Thoracic aorta (tissue), 2 donors: ENCODE measurements at places on chromosomes 11 and 22.

GRCh38 chr11:86142170-86142569, 73.3 kb upstream of the PICALM start:
- no peak for DNase-seq

DNA sequence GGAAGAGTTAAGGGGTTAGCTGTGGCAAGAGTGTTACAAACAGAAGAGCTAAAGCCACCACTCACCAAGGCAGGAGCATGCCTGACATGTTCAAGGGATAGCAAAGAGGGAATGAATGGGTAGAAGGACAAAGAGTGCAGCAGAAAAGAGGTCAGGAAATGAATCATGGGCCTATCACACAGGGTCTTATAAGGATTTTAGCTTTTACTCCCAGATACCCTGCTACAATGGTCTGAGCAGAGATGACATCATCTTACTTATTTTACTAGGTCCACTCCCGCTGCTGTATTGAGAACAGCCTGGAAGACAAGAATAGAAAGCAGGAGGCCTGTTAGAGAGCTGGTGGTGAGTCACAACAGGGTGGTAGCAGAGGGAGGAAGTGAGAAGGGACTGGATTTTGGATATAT, 9.8 kb downstream of the TRAF6 start:
- peak; percentile 21 for DNase-seq

DNA sequence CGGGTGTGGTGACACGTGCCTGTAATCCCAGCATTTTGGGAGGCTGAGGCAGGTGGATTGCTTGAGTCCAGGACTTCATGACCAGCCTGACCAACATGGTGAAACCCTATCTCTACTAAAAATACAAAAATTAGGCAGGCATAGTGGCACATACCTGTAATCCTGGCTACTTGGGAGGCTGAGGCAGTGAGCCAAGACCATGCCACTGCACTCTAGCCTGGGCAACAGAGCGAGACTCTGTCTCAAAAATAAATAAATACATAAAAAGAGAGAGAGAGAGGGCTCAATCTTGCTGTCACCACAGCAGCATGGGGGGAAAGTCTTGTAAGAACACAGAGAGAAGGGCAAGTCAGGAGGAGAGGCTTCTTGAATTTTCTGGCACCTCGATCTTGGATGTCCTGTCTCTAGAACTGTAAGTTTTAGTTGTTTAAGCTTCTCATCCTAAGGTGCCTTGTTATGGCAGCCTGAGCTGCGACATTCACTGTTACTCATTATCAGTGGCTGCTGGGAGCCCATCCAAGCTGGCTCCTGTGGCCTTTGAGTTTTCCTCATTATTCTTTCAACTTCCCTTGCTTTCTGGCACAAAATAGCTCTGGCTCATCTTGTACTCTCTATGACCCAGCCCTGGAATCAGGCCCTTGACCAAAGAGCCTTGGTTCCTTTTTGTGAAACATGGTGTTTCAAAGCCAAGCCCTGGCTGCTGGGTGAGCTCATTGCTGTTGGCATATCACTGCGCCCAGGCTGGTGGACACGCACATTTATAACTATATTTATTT, 8.0 kb upstream of the PSMC3 start:
- peak; percentile 21 for DNase-seq

DNA sequence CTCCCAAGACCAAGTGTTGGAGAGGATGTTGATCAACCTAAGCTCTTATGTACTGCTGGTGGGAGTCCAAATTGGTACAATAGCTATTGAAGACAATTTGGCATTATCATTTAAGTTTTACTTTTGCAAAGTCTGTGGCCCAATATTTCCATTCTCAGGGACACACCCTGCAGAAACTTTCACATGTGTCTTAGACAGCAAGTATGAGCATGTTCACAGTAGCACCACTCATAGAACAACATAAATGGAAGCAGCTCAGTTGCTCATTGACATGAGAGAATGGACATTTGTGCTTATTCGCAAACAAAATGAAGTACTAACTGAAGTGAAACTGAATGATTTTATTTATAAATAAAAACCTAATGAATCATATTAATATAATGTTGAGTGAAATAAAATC, 135.5 kb downstream of the NOX4 start:
- no peak for DNase-seq

- DNase-seq = no peak
Measured at GRCh38 chr11:27420722-27421572, 51.6 kb downstream of the LGR4 start.

DNA sequence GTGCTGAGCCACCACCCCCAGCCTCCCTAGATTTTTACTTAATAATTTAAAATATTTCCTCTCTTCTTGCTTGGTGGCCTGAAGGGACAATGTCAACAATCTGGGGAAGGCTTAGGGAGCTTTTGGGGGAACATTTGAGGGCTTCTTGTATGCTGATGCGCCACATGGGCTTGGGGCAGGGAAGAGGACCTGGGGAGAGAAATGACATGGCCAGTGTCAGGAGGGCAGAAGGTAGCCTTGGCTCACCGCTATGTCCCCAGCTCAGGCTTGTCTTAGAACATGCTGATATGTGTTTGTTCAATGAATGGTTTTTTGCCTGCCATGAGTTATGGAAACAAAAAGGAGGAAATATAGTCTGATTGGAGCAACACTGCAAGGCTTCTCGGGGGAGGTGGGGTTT, 51.6 kb downstream of the ST14 start:
- no peak for DNase-seq

GRCh38 chr11:10291801-10292638, 2.0 kb downstream of the SBF2 start:
- no peak for DNase-seq

- peak; percentile 43 for DNase-seq
Measured at GRCh38 chr11:34250732-34251588, 106.8 kb downstream of the ABTB2 start.

DNA sequence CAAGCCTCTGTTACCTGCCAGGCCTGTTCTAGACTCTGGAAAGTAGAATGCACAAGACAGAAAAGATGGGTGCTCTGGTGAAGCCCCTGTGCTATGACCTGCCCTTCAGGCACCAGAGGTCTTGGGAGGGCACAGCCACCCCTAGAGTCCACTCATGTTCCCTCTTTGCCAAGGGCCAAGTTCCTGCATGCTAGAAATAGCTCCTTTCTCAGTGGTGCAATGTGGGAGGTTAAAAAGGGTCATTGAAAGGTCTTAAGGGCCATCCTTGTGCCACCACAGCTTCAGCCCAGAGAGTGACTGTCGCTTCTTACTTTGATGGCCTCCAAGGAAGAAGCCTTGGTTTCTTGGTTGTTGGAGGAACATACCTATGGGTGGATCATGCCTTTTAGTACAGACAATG, 84.6 kb upstream of the PARVA start:
- no peak for DNase-seq

DNA sequence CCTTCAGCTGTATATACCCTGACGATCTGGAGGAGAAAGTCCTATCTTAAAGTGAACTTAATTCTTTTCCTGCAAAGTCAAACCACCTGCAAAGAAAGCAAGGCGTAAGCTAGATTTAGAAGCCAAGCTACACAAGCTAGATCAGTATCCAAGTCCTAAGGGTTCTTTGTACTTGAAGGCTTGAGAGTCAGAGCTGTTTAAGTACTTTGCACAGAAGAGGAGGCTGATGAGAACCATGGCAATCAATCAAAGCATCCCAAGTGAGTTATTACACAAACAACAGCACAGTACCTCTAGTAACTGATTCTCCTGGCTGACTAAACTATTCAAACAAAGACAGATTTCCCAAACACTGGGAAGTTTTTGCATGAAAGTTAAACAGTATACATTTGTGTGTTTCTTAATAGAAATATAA, 1.9 kb downstream of the CDON start:
- no peak for DNase-seq

- DNase-seq = no peak
Measured at GRCh38 chr22:48393041-48393370, 1434.7 kb downstream of the BRD1 start.

DNA sequence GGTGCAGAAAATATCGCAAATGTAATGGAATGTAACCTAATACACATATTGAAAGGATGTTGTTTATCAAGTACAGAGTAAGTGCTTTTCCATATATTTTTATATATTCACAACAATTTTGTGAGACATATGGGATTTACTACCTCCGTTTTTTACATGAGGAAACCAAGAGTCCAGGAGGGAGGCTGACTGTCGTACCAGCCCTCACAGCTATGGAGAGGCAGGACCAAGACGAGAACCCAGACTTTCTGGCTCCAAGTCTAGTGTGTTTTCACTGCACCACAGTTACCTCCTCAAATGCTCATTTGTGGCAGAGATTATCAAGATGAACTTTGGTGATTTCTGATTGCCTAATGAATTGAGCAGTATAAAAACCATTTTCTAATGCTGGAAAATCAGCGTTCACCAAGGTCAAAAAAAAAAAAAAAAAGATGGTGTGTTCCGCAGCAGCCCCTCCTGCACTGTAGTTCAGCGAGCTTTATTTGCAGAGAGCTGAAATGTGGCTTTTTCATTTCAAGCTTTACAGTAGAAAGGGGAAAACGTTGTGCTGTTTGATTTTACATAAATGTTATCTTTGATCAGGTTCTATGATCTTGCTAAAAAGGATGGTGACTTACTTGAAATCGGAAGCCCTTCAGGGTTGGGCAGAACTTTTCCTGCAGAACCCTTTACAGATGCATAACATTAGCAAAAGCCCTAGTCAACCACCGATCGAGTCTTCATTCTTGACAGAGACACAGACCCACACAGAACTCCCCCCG, 44.7 kb upstream of the WEE1 start:
- DNase-seq = no peak

DNA sequence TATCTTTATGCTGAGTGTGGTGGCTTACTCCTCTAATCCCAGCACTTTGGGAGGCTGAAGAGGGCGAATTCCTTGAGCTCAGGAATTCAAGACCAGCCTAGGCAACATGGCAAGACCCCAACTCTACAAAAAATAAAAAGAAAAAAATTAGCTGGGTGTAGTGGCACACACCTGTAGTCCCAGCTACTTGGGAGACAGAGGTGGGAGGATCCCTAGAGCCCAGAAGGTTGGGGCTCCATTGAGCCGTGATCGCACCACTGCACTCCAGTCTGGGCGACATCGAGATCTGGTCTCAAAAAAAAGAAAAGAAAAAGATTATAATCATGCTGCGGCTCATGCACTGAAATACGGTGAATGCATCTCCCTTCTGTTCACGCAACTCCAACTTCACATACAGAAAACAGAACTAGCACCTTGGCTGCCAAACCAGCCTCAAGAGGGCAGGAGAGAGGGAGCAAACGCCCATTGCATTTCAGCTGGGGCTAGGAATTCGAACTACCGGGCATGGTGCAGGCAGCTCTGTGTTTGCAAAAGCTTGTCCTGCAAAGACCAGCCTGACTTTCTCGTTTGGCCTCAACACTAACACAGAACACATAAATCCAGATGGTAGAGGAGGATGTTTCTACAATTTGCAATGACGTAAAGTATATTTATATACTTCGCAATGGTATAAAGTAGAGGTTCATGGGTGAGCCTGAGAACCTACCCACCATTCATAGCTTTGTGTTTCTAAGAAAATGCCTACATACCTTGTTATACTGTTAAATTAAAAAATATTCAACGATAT, 6.3 kb upstream of the SYNGR1 start:
- no peak for DNase-seq

- no peak for DNase-seq
Measured at GRCh38 chr11:10477690-10478046, 22.6 kb downstream of the AMPD3 start.

DNA sequence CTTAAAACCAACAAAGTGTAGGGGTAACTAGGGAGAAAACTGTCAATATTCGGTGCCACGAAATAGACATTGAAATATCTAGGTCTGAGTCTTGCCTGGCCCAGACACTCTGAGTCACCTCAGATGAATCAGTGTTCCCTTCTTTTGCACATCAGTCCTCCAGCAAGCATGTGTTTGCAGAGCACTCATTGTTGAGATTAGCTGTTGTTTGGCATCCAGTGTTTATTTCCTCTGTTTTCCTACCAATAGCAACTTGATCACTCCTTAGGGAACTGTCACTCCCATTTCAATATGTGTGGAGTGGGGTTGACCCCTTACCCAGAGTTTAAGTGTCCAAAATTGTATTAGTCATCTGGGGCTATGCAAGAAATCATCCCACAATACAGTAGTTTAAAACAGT, 4.7 kb upstream of the ASCC2 start:
- DNase-seq = no peak

- DNase-seq = peak; percentile 83
Measured at GRCh38 chr11:7020183-7020917, at the start of the genes NLRP14 and ZNF214. NLRP14 (plus strand) TSS chr11:7020479; CDS start chr11:7038587, 18,108 bp downstream. ZNF214 (minus strand) TSS chr11:7020346; CDS start chr11:7002835, 17,511 bp downstream.

DNA sequence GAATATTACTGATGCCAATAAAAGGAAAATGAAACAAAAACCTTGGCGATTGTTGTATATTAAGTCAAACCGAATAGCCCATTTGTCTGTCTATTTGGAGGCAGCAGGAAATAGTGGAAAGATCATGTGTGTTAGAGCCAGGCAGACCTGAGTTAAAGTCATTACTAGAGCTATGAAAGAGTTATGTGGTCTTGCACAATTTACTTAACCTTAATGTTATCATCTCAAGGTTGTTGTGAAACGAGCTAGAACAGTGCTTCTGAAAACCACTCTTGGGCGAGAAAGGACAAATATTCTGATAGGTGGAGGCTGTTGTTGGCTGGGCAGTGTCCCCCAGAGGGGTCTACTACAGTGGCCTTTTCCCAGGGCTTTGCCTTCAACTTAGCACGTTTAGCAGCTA, 60.0 kb upstream of the NUP160 start:
- DNase-seq = no peak

DNA sequence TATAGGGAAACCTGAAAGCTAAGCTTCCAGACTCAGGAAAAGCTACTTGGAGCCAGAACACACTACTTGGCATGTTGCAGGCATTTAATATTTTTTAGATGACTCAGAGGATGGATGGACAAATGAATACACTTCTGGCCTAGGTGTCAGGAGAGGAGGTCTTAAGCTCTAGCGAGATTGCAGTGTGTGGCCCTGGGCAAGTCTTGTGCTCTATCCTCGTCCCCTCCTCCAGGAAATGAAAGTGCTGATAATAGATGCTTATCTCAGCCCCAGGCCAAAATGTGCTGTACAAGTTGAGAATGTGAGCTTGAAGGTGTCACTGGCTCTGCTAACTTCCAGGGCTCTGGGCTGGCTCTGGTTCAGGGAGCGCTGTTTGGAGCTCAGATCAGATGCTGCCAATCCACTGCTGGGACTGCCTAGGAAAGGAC, 136.3 kb downstream of the PKNOX2 start:
- no peak for DNase-seq

DNA sequence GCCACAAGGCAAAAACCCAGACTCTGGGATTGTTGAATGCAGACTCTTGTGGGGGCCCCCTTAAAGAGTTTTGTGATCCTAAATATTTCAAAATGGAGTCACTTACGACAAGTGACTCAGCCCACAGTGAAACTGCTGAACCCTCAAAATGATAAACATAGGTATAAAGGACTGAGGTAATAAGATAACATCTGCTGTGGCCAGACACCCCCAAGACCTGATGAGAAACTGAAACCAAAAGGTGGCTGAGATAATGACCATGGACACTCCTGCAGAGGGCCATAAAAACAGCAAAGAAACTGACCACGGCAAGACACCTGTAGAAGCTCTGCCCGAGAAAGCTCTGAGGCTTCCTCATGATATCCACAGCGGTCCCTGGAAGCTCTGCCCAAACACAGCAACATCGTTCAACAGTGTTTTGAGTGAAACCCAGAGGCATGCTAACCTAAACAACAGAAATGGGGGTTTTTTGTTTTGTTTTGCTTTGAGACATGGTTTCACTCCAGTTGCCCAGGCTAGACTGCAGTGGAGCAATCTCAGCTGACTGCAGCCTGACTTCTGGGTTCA, 1.6 kb upstream of the PLAAT4 start:
- no peak for DNase-seq
